ENCODE measurements at places on chromosomes 16 and 17. TPM values are rescaled to one million over a fixed set of nuclear protein-coding genes. Genes with fewer than 3 reads are reported as not detected.

GRCh38 chr16:66959704-66960161 lies 1.3 kb upstream of the CES3 start:
- no peaks in the 10 kb centered on the region for H3K27me3 ChIP-seq
- no peak overlapping the region for H3K4me3 ChIP-seq
- no peaks in the 10 kb centered on the region for H3K4me1 ChIP-seq
- no peaks in the 10 kb centered on the region for H3K36me3 ChIP-seq
- DNase-seq: no peak
- H3K27ac ChIP-seq: no peak overlapping the region

GRCh38 chr17:71229070-71229469 lies 891.8 kb upstream of the SOX9 start:
- no peak overlapping the region for H3K27ac ChIP-seq
- no peaks in the 10 kb centered on the region for H3K4me1 ChIP-seq
- H3K4me3 ChIP-seq: no peak overlapping the region
- no peaks in the 10 kb centered on the region for H3K36me3 ChIP-seq

Gene RAMP2
- total RNA-seq: not detected

Gene APOH
- total RNA-seq: not detected

Gene KCNG4
- not detected for total RNA-seq

Gene GSE1
- total RNA-seq: 38.4 TPM

Data from PC-3 (cell line).